Right hindlimb (tissue), 1 donor: ENCODE measurements at places on chromosomes 7 and 10.

- DNase-seq = no peak
Observed at GRCh38 chr7:107387573-107388219, 82.2 kb upstream of the GPR22 start.

GRCh38 chr10:29273478-29273877 lies 15.4 kb upstream of the LYZL1 start:
- no peak for DNase-seq

- no peak for DNase-seq
Observed at GRCh38 chr10:44552726-44553125, 167.8 kb upstream of the CXCL12 start.

DNA sequence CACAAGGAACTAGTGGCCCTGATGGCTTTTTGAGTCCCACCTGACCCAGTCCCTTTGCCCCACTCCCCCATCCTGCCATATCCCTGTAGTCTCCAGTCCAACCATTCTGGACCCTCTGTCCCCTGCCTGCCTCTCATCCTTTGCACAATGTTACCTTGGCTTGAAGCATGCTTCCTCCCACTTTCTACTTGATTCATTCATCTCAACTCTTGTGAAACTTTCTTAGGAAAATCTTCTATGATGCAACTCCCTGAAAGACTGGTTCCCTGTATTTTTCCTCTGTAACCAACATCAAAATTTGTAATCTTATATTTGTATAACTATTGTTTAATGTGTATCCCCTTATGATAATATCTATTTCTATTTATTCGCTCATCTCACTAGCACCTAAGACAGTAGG lies 151.5 kb downstream of the LRRTM3 start:
- DNase-seq = no peak

GRCh38 chr7:124137664-124138063 lies 104.8 kb upstream of the TMEM229A start:
- no peak for DNase-seq

GRCh38 chr7:78151229-78151628 lies 352.7 kb downstream of the PHTF2 start:
- no peak for DNase-seq

- no peak for DNase-seq
Observed at GRCh38 chr10:5522913-5523560, 1.7 kb upstream of the CALML3 start.

- DNase-seq = no peak
Observed at GRCh38 chr10:78436222-78436573, 402.5 kb downstream of the RPS24 start.

DNA sequence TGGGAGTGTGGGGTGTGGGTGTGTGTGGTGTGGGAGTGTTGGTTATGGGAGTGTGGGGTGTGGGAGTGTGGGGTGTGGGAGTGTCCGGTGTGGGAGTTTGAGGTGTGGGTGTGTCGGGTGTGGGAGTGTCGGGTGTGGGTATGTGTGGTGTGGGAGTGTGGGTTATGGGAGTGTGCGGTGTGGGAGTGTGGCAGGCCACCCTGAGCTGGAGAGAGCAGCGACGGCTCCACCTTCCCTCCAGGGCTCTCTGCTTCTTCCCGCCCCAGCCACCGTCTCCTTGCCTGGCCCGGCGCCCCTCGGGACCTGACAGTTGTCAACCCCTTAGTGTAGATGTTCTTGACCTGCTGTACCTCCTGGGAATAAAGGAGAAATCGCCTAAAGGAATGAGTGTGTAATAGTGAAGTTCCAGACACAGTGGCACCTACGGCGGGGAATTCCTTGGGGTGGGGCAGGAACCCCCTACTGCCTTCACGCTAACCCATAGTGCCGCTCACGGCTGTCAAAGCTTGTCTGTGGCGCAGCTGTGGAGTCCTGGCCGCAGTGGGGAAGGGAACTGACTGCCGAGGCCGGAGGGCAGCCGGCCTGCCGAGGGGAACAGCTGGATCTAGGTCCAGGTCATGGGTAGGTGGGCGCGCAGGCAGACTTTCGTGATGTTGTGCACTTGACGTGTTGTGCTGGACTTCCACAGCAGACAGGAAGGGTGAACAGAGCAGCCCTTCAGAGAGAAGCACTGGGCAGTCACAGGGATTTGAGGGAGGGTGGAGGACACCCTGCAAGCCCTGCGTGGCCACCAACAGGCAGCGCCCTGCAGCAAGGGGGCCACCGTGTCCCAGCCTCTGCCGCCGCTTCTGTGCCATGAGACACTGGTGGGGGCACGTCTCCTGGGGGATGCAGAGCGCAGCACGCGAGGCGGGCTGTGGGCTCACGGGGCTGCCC lies 49.0 kb upstream of the EN2 start:
- no peak for DNase-seq

GRCh38 chr7:88492153-88492552 lies 185.5 kb upstream of the STEAP4 start:
- DNase-seq = no peak

GRCh38 chr10:17766731-17767130 lies 14.7 kb downstream of the TMEM236 start:
- no peak for DNase-seq

DNA sequence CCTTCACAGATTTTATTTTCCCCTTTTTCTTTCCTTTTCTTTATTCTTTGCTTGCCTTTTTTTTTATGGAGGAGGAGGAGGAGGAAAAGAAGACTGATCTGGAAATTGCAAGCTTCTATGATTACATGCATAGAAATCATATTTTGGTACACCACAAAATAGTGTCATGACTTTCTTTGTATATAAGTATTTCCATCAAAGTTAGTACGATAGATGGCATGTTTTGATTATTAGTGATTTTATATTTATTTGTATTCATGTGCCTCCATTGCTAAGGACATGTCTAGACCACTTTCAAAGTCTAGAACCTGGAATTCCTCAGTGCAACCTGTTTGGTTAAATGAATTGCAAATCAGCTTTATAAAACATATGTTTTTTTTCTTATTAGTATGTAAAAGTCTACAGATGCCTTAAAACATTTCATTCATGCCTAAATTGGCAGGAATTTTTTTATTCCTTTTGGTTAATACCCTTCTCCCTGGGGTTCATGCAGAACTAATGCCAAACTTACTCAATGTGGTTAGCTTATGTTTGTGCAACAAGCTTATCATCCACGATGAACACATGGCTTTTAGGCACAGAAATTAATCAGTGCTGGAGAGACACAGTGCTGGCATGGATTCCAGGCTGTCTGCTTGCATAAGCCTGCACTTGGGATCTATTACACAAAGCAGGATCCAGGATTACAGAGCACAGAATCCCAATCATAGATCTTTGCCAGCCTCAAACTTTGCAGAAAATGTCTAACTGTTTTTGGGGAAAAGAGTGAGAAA lies 213.1 kb downstream of the CHRM2 start:
- DNase-seq = peak; percentile 53

DNA sequence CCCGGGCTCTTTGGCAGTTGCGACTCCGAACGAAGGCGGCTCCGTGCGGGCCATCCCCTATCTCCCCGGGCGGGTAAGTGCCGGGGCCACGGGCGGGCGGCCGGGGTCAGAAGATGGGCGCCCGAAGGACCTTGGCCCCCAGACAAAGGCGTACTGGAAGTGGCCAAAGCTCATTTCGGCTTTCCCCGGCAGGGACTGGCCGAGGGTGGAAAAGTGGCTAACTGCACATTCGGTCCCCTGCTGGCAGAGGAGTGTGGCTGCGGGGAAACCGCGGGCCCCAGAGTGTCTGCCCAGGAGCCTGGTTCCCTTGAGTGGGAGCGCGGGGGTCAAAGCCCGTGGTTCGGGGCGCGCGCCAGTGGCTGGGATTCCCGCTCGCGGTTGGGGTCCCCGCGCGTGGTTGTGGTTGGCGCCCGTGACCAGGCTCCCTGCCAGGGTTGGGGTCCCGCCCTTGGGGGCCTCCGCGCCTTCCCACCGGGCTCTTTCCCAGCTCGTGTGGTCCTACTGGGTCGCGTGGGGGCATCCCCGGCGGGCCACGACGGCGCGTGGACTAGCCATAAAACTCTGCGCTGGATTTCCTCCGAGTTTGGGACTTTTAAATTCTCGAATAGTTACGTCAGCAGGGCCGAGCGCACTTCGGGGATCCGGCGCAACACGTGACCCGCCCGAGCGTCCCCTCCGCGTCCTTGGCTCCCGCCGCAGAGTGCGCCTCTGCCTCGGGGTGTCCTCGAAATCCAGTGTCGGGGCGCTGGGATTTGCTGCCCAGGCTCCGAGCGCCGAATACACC lies 124.4 kb downstream of the TACC2 start:
- DNase-seq = peak; percentile 84

- DNase-seq = no peak
Observed at GRCh38 chr10:88456730-88457129, 126.4 kb downstream of the RNLS start.

DNA sequence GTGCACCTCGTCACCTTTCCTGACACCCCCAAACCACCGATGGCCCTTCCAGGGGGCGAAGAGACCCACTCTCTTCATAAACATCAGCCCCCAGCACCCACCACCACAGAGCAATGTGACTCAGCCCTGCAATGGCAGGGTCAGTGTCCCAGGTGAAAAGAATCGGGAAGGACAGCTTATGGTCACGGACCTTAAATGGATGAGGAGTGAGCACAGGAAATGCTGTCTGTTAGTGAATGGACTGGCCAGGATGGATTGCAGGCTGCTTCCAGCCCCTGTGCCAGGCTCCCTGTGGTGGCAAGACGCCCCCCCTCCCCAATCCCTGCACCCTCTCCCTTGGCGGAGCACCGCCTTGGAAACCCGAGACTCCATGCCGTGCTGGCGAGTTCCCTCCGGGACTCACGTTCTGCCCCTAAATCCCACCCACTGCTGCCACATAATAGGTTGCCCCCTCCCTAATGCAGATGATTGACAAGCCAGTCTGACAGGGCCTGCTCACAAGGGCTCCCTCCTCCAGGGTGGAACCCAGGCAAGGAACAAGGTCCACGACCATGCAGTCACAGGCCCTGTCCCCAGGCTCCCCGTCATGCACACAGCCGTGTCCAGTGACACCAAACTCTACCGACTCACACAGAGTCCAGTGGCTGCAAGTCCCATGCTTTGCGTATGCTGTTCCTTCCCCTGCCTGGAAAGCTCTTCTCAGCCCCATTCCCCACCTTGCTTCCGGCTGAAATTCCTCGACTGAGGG lies 7.3 kb downstream of the ASB13 start:
- no peak for DNase-seq

DNA sequence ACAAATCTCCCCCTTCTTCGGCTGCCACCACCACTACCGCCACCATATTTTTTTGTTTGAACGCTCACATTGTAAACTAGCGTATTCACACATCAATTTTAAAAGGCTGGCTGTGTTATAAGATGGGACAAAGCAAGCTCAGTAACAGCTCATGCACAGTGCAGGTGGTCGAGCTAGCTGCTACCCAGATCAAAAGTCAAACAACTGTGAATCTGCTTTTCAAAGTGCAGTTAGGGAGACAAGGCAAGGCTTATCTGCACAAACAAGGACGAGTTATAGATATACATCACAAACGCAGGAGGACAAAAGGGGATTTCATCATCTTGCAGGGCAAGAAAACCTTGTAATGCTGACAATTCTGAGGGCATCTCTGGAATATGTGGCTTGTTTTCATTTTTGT lies 231.6 kb downstream of the VTI1A start:
- no peak for DNase-seq

DNA sequence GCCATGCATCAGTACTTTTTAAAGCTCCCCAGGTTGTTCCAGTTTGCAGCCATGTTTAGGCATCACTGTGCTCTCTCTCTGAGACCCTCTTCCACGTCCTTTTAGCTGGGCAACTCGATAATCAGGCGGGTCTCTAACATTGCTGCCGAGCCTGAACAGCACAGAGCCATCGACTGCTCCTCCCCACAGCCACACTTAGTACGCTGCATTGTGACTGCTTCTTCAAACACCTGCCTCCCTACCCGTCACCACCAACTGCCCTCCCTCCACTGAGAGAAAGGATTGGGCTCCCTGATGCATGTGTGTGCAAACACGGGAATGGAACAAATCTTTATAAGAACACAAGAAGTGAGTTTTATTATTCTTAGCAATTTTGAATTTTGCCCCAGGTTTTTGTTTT lies 11.4 kb upstream of the TACR2 start:
- DNase-seq = no peak

GRCh38 chr10:76111986-76112825 lies 680.8 kb downstream of the LRMDA start:
- DNase-seq = no peak

GRCh38 chr10:105540381-105540780 lies 899.3 kb downstream of the SORCS3 start:
- no peak for DNase-seq

DNA sequence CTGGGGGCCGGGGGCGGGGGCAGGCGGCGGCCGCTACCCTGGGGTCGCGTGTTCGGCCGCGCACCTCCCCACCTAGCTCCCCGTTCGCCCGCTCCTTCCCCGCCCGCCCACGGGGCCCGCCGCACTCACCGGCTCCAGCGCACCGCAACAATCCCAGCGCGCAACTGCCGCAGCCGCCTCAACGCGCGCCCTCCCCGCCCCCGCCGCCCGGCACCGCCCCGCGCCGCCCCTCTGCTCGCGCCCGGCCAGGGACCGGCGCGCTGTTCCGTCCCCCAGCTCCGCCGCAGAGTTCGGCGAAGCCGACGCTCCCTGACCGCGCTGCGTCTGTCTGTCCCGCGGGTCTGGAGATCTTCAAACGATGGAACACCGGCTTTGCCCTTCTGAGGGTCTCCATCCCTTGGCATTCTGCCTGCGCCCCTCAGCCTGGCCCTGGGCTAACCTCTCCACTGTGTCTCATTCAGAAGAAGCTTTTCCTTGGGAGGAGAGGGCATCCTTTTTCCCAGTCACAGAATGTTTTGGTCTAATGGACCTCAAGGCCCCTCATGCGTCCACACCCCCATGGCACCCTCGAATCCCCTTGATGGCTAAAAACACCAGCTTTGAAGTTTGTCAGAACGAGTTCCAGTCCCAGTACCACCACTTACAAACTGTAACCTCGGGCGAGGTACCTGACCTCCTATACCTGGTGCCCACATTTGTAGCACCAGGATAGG lies at the start of gene NT5C2:
Gene NT5C2, minus strand, starts transcription at position 166 of the 713 bp plus-strand sequence. CDS start 18,314 bp downstream, outside the sequence.
- peak; percentile 86 for DNase-seq

DNA sequence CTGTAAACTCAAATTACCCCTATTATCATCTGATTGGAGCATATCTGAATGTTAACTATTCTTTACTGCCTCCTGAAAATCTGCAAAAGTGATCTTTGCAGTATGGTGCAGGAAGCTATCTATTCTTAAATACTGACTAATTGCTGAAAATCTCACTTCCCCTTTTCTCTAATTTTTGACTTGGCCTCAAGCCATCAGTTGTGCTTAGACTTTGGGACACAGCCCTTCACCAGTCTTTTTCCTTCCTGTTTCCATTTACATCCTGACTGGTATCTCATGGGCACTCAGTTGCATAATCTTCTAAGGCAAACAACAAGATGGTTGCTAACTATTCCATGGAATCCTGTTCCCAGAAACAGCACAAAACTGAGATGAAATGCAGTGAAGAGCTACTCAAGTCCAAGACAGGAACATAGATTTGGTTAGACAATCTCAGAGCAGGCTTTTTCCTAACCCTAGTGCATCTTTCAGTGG lies 228.5 kb downstream of the SORCS1 start:
- DNase-seq = no peak

GRCh38 chr10:82492647-82493046 lies 617.7 kb downstream of the NRG3 start:
- no peak for DNase-seq
